Dermis blood vessel endothelial cell (primary cell): ENCODE measurements at places on chromosomes 2 and 18. TPM values are rescaled to one million over a fixed set of nuclear protein-coding genes. Genes with fewer than 3 reads are reported as not detected.

Gene TTC39C
- 2.0 TPM in 2 replicates for total RNA-seq

Gene GALM
- 6.3 and 18.2 TPM in 2 replicates for total RNA-seq

Gene MTCL1
- total RNA-seq: 11.7 and 16.7 TPM in 2 replicates

Gene DLGAP1
- total RNA-seq: 0.17 and 0.23 TPM in 2 replicates

Gene ABHD1
- not detected in 2 replicates for total RNA-seq

Gene ANKRD30BL
- total RNA-seq: not detected in 2 replicates

Gene DNAH6
- under 0.01 TPM in 2 replicates for total RNA-seq

Gene ITGB1BP1
- total RNA-seq: 41.0 and 52.5 TPM in 2 replicates

Gene SH3BP4
- 35.4 and 42.3 TPM in 2 replicates for total RNA-seq

Gene PREB
- total RNA-seq: 46.4 and 46.8 TPM in 2 replicates

Gene QPCT
- 4.0 and 7.8 TPM in 2 replicates for total RNA-seq

Gene PNKD
- 26.5 and 50.2 TPM in 2 replicates for total RNA-seq

Gene FBXO15
- 1.7 TPM in 1 of 2 replicates, not detected in the other for total RNA-seq

Gene ERICH2
- not detected in 2 replicates for total RNA-seq

Gene NPAS2
- total RNA-seq: 8.3 and 17.0 TPM in 2 replicates

Gene MYO7B
- 0.09 TPM in 1 of 2 replicates, not detected in the other for total RNA-seq

Gene GDF7
- total RNA-seq: 5.4 and 28.1 TPM in 2 replicates

Gene TLX2
- total RNA-seq: 0.17 TPM in 1 of 2 replicates, not detected in the other

Gene ZNF385B
- not detected in 2 replicates for total RNA-seq

Gene CD8B2
- total RNA-seq: not detected in 2 replicates
